ENCODE measurements at places on chromosomes 6 and 20. TPM values are rescaled to one million over a fixed set of nuclear protein-coding genes. Genes with fewer than 3 reads are reported as not detected.
A peak's percentile ranks its signal among the peaks of the same experiment; 100 is the strongest.

DNA sequence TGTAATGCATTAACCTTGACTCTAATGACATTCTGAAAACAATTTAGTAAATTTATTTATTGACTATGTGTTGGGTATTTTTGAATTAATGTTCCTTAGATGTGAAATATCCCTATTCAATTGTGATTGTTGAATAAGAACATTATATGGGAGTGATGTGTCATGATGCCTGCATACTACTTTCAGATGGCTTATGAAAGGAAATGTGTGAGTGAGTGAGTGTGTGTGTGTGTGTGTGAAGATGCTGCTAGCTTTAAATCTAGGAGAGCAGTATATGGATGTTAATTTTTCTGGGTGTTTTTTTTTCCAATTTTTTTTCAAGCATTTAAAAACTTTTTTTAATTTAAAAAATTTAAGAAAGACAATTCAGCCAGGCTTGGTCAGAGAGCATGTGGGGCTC lies 32.5 kb upstream of the NT5E start:
- no peak for ATAC-seq

DNA sequence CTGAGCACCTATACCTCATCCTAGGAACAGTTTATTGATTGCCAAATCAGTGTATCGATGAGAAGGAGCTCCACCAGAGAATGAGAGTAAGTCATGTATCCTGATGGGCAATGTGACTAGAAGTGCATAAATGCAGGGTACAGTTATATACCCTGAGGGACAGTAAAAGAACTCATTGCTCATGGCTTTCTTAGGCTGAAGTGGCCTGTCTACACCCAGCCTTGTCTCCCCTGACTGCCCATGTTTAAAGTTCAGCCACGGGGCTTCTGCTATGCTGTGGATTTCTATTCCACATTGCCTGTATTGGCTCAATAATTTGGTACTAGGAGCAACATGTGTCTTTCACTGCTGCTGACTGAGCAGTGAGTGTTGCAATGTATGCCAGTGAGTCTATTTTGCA lies 400.4 kb upstream of the IMPG1 start:
- no peak for ATAC-seq

Gene COL21A1
- total RNA-seq, result 31.8 TPM

Gene FAM83D
- 16.2 TPM for total RNA-seq

- ATAC-seq, result no peak
Measured at GRCh38 chr20:53492212-53492611, 101.4 kb downstream of the ZNF217 start.

DNA sequence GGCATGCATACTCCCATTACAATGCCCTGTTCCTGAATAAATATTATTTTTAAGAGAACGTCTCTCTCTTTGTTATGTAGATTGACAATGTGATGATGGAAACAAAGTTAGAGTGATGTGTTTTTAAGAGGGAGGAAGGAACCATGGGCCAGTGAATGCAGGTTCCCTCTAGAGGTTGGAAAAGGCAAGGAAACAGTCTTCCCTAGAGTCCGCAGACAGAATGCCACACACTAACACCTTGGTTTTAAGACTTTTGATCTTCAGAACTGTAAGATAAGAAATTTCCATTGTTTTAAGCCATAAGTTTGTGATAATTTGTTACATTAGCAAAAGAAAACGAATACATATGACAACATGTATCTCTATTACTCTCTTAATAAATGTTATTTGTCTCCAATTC lies 4.7 kb upstream of the CENPW start:
- no peak for ATAC-seq

- no peak for ATAC-seq
Measured at GRCh38 chr6:20113649-20114224, 98.5 kb downstream of the MBOAT1 start.

Gene CALHM4
- 0.16 TPM for total RNA-seq

- ATAC-seq, result no peak
Measured at GRCh38 chr20:10253780-10254179, 35.1 kb downstream of the SNAP25 start.

- ATAC-seq, result no peak
Measured at GRCh38 chr6:25606151-25606550, 45.9 kb upstream of the SCGN start.

DNA sequence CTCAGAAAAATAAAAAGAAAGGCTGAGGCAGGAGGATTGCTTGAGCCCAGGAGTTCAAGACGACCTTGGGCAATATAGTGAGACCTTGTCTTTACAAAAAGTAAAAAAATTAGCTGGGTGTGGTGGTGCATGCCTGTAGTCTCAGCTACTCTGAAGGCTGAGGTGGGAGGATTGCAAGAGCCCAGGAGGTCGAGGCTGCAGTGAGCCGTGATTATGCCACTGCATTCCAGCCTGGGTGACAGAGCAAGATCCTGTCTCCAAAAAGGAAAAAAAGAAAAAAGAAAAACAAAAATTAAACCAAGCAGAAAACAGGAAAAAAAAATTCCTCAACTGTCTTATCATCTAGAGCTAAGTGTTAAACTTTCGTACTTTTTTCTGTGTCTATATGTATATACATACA lies 12.4 kb upstream of the SRSF3 start:
- no peak for ATAC-seq

Gene PDYN
- 0.10 TPM for total RNA-seq

Gene SLC26A8
- 0.18 TPM for total RNA-seq

- ATAC-seq, result no peak
Measured at GRCh38 chr20:36339646-36340592, 33.8 kb downstream of the DLGAP4 start.

GRCh38 chr6:44474190-44474631 lies 86.7 kb downstream of the CDC5L start:
- ATAC-seq, result no peak

Gene SNAI1
- total RNA-seq, result 1.0 TPM

Gene TNFAIP3
- total RNA-seq, result 6.4 TPM

Gene ADISSP
- 14.0 TPM for total RNA-seq

GRCh38 chr6:166005944-166006899 lies 161.4 kb downstream of the TBXT start:
- peak; percentile 56 for ATAC-seq

Gene BCAS4
- total RNA-seq, result 4.2 TPM

DNA sequence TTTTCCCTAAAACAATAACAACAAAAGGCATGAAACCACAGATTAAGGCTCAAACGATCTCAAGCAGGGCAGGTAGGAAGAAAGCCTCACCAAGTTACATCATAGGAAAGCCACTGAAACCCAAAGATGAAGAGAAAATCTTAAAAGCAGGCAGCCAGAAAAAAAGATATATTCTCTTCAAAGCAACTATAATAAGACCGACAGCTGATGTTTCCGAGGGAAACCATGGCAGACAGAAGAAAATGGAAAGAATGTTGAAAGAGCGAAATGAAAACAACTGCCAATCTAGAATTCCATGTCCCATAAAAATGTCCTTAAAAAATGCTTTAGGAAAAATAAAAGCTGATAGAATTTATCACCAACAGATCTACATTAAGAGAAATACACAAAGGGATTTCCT lies 161.5 kb upstream of the THBS2 start:
- ATAC-seq, result no peak

- ATAC-seq, result no peak
Measured at GRCh38 chr6:25829375-25829774, 2.5 kb downstream of the SLC17A1 start.

DNA sequence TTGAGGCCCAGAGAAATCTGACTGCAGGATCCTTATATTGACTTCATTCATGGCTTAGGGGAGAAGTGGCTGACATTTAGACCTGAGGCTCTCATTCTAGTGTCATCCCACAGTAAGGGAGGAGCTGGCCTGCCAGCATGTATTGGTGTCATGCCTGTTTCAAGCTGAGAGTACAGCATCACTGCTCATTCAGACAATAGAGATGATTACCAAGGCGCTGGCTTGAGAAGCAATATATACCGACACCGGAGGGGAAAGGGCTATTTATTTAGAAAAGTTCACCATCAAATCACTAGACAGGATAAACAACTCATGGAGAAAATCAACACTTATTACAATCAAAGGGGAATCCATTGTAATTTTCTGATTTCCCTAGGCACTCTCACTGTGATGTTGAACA lies 84.4 kb upstream of the HDAC2 start:
- ATAC-seq, result peak; percentile 68

- peak; percentile 42 for ATAC-seq
Measured at GRCh38 chr6:30060606-30061091, 416 bp upstream of the POLR1H start.

DNA sequence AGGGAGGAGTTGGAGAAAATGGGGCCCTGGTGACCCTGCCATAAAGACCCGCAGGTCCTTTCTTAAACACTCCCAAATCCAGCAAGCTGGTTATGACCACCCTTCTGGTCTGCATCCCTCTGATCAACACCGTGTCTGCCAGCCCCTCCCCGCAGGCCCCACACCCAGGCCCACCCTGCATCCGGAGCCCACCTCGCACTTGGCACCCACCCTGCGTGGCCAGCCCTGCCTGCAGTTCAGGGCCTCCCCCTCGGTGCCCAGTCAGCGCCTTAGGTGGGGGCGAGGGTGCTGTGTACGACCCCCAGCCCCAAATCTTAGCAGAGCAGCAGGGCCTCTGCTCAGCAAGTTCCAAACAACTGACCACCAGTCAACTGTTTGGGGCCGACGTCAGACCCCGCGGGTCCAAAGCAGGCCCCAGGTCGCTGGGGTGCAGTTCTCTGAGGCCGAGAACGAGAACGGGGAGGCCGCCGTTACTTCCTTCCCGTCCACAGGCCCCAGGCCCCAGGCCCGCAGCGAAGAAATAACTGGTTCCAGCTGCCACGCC lies 1.2 kb downstream of the ACSS1 start:
- ATAC-seq, result no peak

Gene STK4
- total RNA-seq, result 16.9 TPM

Gene TINAG
- not detected for total RNA-seq

Gene ZNF341
- total RNA-seq, result 2.8 TPM
